ENCODE measurements at places on chromosomes 6 and 20.

DNA sequence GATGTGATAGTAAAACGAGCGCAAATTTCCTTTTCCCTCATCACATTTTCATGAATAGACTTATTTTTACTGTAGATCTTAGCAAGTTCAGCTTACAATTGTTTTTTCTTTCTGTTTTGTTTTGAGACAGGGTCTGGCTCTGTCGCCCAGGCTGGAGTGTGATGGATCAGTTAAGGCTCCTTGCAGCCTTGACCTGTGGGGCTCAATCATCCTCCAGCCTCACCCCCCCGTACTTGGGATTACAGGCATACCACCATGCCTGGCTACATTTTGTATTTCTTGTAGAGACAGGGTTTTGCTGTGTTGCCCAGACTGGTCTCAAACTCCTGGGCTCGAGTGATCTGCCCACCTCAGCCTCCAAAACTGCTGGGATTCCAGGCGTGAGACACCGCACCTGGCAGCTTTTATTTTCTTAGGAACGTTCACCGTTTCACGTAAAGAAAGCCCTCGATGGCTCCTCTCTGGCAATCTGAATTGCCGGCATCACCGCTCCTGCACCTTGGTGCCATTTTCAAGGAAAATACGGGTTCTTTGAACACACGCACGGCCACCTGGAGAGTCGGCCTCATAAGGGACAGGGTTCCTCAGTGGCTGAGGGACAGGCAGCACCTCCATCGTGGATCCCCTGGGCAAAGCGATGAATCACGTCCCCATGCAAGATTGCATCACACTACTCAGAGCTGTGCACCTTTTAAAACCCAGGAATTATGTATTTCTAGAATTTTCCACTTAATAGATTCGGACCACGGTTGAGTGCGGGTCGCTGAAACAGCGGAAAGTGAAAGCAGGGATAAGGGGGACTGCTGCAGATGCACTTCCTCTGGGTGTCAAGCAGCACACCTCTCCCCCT lies 78.7 kb downstream of the IRF4 start:
- DNase-seq = no peak

DNA sequence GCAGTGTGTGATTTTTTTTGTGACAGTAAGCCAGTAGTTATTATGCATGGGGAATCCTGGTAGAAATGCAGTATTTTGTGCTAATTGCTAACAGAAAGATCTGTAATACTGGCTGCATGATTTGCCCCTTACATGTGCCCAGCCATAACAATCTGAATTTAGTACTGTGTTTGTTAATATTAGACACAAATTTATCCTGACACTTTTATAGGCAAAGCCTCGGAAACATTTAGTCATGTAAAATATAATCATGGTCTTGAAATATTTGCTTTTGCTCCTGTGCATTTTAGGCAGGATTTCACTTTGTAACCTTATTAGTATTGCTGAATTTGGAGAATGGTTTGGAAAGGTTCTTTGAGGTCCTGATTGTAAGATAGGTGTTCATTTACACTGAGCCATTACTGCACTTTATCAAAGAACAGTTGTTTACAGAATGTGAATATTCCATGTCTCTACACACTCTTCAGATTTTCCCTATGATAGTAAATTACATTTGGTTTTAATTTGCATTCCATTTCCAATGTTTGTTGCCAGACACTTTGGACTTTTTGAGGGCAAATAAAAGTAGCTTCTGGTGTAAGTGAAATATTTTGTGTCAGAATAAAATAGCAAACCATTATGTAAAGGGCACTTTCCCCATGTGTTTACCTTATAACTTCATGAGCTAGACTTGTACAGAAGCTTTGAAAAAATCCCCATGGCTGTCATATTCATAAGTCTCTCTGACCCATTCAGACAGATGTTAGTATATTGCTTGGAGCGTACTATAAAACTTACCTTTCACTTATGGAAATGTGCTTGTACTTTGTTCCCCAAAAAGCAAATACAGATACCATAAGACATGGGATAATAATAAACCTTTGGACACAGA lies 349.9 kb downstream of the ARHGAP18 start:
- no peak for DNase-seq

DNA sequence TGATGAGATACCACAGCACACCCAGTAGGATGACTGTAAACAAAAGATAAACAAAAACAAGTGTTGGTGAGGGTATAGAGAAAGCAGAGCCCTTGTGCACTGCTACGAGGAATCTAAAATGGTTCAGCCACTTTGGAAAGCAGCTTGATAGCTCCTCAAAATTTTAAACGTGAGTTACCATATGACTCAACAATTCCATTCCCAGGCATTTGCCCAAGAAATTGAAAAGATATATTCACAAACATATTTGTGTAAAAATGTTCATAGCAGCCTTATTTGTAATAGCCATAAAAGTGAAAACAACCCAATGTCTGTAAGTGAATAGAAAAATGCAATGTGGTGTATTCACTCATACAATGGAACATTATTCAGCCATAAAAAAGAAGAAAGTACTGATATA lies 141.0 kb upstream of the BTBD3 start:
- DNase-seq = no peak

- DNase-seq = no peak
Observed at GRCh38 chr6:4678506-4679300, 97.5 kb upstream of the CDYL start.

GRCh38 chr6:160207618-160208017 lies 51.0 kb downstream of the SLC22A2 start:
- DNase-seq = no peak

GRCh38 chr6:22149501-22150367 lies 147.1 kb downstream of the PRL start:
- no peak for DNase-seq

GRCh38 chr6:163883984-163884383 lies 469.5 kb downstream of the QKI start:
- DNase-seq = no peak

- DNase-seq = no peak
Observed at GRCh38 chr6:87465051-87465450, 7.7 kb upstream of the SLC35A1 start.

- no peak for DNase-seq
Observed at GRCh38 chr6:158519300-158519699, 40.6 kb upstream of the TMEM181 start.

DNA sequence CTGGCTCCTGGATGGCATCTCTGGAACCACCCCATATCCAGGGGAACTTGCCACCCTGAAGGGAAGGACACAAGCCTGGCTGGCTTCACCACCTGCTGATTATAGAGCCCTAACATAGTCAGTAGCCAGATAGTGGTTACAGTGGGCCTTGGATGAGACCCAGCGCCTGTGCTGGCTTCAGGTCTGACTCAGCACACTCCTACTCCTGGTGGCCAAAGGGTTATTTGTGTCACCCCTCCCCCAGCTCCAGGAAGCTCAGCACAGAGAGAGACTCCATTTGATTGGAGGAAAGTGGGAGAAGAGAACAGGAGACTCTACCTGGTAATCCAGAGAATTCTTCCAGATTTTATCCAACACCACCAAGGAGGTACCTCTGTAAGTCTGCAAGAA lies 12.8 kb downstream of the SNX14 start:
- no peak for DNase-seq

DNA sequence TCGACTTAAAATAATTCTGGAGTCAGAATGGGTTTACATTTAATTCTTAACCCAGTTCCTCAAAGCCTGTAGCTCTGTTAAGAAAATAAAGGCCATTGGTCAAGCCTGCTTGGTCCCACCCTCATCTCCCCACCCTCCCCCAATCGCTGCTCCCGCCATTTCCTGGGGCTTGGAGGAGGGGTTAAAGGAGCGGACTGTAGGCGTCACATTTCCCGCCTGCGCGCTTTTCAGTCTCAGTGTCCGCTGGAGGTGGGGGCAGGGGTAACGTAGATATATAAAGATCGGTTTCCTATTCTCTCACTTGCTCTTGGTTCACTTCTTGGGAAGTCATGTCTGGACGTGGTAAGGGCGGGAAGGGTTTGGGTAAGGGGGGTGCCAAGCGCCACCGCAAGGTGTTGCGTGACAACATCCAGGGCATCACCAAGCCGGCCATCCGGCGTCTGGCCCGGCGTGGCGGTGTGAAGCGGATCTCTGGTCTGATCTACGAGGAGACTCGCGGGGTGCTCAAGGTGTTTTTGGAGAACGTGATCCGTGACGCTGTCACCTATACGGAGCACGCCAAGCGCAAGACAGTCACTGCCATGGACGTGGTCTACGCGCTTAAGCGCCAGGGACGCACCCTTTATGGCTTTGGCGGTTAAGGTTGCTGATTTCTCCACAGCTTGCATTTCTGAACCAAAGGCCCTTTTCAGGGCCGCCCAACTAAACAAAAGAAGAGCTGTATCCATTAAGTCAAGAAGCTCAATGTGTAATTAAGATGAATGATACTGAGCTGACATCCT lies 58.9 kb downstream of the TRIM38 start:
- DNase-seq = peak; percentile 95

- no peak for DNase-seq
Observed at GRCh38 chr6:143329323-143329722, 121.2 kb downstream of the ADAT2 start.

DNA sequence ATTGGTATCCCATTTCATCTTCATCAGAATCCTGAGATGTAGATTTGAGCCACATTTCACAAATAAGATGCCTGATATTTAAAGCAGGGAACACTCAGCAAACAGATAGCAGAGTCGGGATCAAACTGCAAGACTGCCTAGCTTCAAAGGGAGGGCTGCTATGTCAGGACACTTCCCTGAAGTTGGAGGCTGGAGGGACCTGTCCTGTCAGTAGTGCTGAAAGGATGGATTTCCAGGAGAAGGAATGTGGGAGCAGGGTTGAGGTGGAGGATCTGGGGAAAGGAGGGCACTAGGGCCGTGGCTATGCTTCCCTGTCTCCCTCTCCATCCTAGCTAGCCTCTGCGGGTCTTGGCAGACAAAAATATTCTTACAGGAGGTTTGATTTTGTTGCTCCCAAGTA lies 32.2 kb downstream of the COX4I2 start:
- DNase-seq = no peak

- no peak for DNase-seq
Observed at GRCh38 chr20:62392621-62393334, 5.9 kb downstream of the RPS21 start.

DNA sequence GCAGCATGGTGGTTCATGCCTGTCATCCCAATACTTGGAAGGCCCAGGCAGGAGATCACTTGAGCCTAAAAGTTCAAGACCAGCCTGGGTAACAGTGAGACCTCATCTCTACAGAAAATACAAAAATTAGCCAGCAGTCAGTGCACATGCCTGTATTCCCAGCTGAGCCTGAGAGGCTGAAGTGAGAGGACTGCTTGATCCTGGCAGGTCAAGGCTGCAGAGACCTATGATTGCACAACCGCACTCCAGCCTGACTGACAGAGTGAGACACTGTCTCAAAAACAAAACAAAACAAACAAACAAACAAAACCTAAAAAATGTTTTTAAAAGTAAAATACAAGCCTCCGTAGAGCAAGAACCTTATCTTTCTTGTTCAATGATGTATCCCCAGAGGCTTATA lies 6.0 kb downstream of the CEP85L start:
- DNase-seq = no peak
